ENCODE measurements at places on chromosomes 2 and 18.

DNA sequence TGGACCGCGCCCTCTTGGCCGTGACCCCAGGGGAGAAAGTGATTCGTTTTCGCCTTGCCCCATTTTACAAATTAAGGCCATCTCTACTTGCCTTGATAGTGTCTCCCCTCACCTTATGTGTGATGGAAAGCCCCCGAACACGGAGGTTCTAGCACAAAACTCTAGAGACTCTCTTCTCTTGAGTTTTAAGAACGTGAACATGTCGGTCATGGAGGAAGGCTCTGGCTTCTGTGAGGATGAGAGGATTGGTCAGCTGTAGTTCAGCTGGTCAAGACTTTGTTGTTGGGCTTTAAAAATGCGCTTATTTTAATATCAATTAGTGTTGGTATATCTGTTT, 828 bp downstream of the DYNC1I2 start:
- DNase-seq = no peak

DNA sequence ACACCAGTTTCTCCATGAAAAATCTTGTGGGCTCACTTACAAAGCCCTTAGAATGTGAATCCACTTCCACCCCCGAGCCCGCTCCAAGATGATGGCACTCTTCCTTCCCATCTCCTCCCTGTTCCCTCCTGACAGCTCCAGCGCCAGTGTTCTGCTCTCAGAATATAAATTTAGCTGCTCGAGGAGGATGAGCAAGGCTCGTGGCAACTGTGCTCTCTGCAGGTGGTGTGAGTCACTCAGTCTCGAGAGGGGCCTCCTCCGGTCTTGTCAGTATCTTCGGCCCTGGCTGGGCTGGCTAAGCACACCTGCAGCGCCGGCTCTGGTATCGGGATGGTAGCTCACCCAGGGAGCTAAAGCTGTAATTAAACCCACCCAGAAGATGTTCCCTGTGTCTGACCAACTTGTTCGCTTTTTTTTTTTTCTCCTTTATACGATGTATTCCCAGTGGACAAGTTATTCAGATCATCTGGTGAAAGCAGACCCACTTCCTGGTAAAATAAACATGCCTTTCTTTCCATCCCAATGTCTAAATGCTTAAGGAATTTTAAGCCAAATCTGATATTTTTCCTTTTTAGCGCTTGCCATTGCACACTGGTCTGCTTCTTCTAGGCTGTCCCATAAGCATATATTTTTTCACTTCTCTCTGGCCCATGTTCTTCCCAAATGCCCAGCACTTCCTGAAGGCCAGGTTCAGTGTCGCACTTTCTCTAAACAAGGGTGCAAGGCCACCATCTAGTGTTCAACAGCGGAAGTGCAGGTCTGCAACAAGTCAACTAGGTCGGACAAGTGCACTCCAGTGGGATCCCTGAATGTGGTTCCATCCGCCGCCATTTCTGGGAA, 31.4 kb upstream of the YPEL5 start:
- peak; percentile 28 for DNase-seq

DNA sequence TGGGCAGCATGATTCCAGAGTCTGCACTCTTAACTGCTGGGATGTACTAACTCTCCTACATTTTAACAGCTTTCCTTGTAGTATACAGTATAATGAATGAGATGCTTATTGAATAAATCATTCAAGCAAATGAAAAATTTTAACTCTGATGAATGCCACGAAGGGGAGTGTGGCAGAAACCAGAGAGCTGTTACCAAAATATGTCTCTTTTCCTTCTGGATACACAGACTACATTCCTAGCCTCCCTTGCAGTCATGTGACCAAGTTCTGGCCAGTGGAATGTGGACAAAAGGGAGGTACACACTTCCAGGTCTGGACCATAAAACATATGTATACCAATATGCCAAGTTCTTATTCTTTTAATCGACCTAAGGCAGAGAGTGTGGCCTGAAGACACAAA, 1.7 kb upstream of the EML4 start:
- no peak for DNase-seq

DNA sequence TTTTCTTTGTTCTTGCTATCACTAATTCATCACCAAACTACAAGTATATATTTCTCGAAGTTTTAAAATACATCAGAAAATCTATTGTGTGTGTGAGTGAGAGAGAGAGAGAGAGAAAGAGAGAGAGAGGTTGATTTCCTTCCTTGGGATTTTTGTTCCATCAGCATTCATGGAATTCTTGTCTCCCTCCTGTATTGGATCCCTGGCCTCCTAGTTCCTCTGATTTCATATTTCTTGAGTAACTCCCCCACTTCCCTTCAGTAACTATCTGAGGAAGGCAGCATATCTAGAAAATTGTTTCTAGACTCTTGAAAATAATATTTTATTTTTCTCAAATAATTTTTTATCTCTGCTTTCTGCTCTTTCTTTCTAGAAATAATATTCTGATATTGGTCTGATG, 13.3 kb upstream of the ACTR2 start:
- no peak for DNase-seq

GRCh38 chr18:57311472-57311871, 40.9 kb upstream of the ST8SIA3 start:
- no peak for DNase-seq

DNA sequence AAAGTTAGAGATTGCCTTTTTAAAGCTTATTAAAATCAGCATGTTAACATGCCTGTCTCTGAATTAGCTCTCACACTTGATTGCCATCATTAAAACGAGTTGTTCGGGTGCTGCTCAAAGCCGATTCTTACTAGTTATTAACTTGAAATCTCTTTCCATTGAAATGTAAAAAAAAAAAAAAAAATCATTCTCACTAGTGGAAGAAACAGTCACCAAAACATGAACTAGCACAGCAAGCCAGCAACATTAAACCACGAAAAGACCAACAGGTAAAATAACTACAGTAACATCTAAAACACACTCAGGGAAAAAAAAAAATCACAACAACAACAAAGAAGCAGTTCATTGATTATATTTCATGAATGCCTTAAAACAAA, 264.5 kb downstream of the MEIS1 start:
- no peak for DNase-seq

DNA sequence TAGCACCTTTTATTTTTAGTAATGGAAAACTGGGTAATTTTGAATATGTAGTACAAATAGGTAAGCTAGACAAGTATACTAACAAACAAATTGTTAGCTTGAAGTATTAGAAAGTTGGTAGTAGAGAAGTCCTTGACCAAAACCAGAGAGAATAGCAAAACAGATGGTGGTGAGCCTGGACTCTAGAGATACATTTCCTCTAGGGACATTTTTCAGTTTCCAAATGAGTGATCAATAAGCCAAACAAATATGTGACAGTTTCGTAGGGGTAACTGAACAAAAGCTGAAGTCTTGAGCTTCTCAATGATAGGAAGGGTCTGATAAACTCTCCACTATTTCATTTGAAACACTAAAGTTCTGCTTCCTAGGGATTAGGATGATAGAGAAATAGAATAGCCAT, 692.0 kb upstream of the FAM98A start:
- DNase-seq = no peak

DNA sequence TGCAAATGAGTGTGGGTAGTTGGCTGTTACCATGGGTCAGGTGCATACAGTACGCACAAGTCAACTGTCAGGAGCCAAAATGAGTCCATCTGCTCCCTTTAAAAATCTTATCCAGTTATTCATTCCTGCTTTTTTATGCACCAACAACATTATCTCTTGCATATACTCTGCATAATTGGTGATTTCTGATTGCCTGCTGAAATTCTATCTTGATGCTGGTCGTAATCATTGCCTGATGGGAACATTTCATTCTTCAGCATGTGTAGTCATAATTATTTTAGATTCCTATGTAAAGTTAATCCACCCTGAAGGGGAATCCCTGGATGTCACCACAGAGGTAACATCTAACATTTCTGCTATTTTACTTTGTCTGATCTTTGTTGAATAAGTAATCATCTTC, 102.2 kb upstream of the RND3 start:
- no peak for DNase-seq

DNA sequence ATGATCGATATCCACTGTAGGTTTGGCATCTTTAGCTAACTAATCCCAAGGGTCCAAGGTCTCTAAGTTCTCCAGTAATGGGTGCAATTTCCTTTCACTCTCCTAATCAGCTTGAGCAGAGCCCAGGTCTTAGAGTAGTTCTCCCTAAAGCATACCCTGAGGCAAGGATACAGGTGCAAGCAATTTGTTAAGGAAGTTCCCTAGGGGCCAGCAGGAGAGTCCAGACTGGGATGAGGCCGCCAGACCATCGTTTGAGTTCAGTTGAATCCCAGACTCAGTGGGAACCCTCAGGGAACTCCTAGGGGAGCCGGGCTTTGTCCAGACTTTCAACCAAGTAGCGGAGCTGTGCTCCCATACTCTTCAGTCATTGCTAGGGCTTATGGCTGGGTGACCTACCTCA, 835.4 kb upstream of the CDH2 start:
- no peak for DNase-seq

- no peak for DNase-seq
Observed at GRCh38 chr2:194271293-194271961, 1385.6 kb upstream of the SLC39A10 start.

- no peak for DNase-seq
Observed at GRCh38 chr2:1324884-1325283, 88.4 kb upstream of the TPO start.

DNA sequence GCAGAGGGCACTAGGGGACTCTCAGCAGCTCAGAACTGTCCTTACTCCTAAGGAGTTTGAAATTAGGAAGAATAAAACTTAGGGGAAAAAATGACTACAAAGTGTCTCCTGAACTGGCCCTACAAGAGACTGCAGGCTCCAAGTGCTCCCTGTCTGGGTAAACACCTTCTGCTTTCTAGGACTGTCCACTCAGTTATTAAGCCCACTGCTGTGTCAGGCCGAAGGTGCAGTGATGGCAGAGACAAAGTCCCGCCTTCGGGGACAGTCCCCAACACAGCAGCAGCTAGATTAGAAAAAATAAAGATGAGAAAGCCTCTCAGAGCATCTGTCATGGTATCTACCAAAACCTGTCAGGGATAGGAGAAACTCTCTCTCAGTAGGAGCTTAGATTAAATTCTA, 28.3 kb downstream of the TWIST2 start:
- DNase-seq = no peak

GRCh38 chr2:55995211-55995610, 71.6 kb upstream of the EFEMP1 start:
- DNase-seq = no peak

- DNase-seq = no peak
Observed at GRCh38 chr18:816088-816653, 4.1 kb upstream of the YES1 start.

GRCh38 chr18:6712401-6712800, 17.1 kb upstream of the ARHGAP28 start:
- DNase-seq = no peak

DNA sequence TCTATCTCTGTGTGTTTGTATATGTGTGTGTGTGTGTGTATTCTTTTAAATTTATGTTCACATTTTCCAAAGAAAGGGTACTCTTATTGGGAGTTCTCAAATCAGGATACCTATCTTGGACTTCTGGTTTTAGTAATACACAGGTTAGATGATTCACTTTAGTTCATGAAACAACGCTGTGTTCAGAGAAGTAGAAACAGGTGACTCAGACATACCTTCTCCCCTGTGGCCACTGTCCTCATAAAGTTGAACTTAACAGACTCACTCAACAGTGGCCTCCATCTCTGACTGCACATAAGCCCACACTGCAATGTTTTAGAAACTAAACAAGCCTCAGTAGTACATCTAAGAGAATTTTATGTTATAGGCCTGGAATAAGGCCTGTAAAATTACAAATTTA, 566.6 kb upstream of the VRK2 start:
- no peak for DNase-seq

- no peak for DNase-seq
Observed at GRCh38 chr2:151033271-151034248, 228.1 kb downstream of the RBM43 start.

GRCh38 chr2:32835148-32835547, 111.6 kb upstream of the LTBP1 start:
- DNase-seq = no peak

GRCh38 chr2:127134235-127134634, 27.3 kb upstream of the BIN1 start:
- no peak for DNase-seq

DNA sequence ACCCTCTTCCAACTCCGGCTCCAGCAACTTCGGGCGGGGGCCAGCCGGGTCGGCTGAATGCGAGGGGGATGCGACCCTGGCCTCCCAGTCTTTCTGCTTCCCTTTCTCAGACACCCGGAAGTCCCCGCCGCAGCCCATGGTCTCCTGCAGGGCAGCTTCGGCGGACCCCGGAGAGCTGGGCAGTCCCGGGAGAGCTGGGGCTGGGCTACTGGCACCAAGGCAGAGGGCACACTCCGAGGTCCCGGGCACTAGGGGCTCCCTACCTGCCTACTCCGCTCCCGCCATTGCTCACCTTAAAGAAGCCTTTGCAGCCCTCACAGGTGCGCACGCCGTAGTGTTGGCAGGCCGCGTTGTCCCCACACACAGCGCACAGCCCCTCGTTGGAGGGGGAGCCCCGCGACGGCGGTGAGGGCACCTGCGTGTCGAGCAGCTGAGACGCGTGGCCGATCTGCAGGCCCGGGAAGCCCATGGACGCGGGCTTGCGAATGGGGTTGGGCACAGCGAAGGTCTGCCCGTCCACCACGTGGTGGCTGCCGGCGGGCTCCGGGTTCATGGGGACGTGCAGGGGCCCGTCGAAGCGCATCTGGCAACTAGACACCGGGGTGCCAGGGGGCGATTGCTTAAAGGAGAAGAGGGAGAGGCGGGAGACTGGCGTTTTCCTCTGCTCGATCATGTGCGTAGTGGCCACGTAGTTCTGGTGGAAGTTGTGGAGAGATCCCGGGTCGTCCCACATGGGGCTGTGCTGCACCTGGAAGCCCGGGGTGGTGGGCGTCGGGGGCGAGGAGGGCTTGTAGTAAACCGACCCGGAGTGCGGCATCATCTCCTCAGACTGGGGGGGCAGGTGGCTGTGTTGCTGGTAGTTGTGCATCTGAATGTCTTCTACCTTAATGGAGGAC, 3.2 kb downstream of the NR4A2 start:
- peak; percentile 17 for DNase-seq

DNA sequence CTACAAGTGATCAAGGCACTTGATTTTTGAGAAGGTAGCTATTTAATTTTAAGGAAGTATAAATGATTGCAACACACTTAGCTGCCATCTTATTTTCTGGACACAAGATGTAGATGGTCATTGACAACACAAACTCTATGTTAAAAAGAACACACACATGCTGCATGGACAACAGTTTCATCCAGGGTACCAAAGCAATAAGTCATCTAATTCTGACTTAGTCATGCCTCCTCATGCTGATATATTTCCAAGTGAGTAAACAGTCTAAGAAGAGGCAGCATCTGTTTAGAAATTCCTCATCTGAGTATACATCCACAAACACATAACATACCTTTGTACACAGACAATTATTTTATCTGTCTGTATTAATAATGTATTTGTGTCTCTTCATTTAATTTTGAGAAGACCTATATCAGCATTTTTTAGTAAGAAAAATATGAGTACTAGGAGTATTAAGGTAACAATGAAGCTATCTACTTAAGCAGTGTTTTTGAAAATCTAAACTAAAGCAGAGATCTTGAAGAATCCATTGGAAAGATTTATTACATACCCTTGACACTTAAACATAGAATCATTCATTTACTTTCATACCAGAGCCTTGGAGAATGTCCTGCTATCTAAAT, 84.9 kb downstream of the SCN1A start:
- no peak for DNase-seq

- no peak for DNase-seq
Observed at GRCh38 chr2:172968061-172968469, 107.6 kb upstream of the MAP3K20 start.
